ENCODE measurements at places on chromosomes 5 and 9.

- no peak for DNase-seq
Observed at GRCh38 chr5:138752341-138752950, 779 bp upstream of the CTNNA1 start.

GRCh38 chr9:131094622-131095021 is 1.7 kb upstream of the AIF1L start:
- no peak for DNase-seq

DNA sequence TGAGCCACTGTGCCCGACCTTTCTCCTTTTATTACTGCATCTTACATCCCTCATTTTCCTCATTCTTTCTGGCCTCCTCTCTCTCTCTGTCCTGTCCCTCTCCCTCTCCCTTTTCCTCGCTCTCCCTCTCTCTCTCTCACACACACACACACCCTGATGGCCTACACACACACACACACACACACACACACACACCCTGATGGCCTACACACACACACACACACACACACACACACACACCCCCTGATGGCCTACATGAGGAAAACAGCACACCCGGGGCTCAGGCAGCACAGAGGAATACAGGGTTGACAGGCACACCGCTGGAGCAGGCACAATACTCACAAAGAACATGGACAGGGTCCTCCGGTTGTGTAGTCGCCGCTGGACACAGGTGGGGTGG is 3.8 kb upstream of the FCHSD1 start:
- DNase-seq = no peak

DNA sequence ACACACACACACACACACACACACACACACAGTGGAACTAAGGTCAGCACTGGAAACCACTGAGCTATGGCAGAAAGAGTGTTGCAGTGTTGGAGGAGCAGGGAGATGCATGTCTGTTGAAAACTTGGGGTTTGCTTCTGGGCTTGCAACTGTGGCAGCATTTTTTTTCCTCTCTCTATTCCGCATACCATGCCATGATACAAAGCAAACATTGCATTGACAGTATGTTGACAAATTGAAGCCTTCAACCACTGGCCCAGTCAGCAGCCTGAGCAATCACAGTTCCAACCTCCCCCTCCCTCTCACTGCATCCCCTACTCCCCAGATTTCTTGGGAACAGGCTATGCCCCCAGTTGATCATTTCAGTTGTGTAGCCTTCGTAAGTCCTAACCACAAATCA is 478.1 kb upstream of the WWC1 start:
- no peak for DNase-seq

DNA sequence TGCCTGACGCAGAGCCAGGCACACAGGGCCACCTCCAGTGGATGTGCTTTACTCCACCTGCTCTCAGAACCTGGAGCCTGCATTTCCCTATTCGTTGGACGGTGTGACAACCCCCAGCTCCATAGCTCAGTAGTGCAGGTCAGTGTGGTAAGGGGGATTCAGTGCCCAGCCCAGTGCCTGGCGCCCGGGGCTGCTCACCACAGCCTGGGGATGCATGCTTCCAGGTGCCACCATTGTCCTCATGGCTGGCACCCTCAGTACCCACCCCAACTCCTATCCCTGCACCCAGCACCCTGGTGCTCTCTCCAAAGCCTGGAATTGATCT is 32.8 kb upstream of the ADAMTS2 start:
- DNase-seq = no peak

DNA sequence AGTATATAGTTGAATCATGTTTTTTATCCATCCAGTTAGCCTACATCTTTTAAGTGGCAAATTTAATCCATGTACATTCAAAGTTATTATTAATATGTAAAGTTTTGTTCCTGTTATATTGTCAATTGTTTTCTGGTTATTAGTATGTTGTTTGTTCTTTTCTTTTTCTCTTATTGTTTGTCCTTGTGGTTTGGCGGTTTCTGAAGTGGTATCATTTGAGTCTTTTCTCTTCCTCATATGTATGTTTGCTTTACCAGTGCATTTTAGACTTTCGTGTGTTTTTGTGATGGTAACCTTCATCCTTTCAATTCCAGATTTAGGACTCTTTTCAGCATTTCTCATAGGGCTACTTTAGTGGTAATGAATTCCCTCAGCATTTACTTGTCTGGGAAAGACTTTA is 130.4 kb upstream of the RFX3 start:
- no peak for DNase-seq

DNA sequence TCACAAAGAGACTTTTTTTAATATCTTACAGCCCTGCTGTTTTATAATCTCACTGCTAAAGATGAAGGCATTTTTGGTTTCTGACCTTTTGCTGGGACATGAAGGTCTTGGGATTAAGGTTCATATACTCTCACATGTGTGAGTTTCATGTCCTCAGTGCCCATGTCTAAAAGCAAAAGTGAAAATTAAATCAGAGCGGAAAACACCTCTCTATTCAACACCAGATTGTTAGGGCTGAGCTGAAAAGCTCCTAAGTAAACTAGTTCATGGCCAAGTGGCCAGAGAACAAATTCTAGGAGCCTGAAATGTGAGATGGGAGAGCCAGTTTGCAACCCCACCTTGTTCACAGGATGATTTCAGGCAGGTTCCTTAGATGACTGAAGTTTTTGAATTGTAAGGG is 110.9 kb downstream of the GRIA1 start:
- no peak for DNase-seq

Measured in inflammatory macrophage treated with lipopolysaccharide for 4 hours (primary cell).